ENCODE measurements at places on chromosomes 7 and 10.

DNA sequence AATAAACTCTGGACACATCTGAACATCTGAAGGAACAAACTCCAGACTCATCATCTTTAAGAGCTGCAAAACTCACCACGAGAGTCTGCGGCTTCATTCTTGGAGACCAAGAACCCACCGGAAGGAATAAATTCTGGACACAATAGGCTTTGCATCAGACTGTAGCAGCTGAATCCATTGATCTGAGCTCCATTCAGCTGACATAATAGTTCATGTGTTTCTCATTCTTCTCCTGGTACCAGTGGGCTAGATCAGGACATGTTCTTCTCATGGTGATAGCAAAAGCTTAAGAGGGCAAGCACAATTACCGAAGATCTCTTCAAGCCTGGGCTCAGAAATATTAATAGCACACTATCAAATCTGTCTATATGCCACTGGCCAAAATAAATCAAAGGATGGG is 20.5 kb upstream of the GNAI1 start:
- no peak for DNase-seq

GRCh38 chr10:43230909-43231522 is 35.8 kb downstream of the RASGEF1A start:
- DNase-seq: no peak

DNA sequence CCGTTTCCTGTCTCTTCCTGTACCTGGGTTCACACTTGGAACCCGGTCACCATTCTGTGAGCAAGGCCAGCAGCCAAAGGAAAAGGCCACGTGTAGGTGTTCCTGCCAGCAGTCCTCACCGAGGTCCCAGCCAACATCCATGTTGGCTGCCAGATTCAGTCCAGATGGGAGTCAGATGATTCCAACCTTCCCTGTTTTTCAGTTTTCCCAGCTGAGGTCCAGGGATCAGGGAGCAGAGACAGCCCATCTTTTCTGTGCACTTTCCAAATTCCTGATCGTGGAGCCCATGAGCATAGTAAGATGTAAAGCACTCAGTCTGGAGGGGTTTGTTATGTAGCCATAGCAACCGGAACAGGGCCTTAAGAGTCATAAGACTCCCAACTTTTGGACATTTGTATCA is 3.9 kb upstream of the PVRIG start:
- no peak for DNase-seq

GRCh38 chr10:104580321-104580720 is 60.8 kb upstream of the SORCS3 start:
- DNase-seq: no peak

DNA sequence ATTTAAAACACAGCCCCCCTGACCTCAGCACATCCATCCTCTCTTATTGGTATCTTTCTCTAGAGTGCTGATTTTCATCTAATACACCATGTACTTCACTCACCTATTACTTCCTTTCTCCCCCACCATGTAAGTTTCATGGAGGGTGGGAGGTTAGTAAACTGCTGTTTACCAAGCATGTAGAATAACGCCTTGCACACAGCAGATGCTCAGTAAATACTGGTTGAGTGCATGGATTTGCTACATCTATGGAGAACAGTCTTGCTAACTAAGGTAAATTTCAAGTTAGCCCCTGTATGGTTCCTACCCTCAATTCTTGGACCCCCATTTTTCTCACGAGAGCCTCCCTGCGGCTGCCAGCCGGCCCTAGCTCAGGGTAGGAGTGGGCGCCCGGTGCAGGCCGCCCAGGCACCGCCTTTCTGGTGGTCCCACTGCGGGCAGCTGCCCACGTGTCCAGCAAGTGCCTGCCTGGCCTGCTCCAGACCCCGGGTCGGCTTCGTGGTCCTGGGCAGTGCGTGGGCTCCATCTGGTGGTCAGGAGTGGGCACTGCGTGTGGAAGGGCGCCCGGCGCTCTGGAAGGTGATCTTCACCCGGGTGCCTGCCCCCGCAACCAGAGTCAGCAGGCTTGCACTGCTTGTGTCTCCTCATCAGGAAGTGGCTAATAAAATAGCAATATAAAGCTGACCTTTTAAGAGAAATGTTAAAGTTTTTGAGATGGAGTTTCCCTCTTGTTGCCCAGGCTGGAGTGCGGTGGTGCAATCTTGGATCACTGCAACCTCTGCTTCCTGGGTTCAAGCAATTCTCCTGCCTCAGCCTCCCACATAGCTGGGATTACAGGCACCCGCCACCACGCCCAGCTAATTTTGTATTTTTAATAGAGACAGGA is 63.4 kb upstream of the DNAJB6 start:
- peak; percentile 69 for DNase-seq

GRCh38 chr7:129136887-129137642 is 7.4 kb upstream of the TSPAN33 start:
- DNase-seq: no peak

GRCh38 chr7:522071-522950 is 2.7 kb upstream of the PDGFA start:
- peak; percentile 22 for DNase-seq

DNA sequence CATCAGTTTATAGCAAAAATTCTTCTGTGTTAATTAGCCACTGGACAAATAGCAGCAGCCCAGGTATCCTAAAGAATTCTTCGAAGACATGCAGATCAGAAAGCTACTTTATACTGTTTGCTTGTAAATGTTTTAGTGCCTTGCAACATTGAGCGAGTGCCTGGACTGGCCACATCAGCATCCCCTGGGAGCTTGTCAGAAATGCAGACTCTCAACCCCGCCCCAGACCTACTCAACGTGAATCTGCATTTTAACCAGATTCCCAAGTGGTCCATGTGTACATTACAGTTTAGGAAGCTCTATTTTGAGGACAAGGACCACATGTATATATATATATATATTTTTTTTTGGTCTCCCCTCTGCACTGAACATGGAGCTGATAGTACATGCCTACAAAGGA is 18.5 kb upstream of the PLEKHS1 start:
- DNase-seq: no peak

DNA sequence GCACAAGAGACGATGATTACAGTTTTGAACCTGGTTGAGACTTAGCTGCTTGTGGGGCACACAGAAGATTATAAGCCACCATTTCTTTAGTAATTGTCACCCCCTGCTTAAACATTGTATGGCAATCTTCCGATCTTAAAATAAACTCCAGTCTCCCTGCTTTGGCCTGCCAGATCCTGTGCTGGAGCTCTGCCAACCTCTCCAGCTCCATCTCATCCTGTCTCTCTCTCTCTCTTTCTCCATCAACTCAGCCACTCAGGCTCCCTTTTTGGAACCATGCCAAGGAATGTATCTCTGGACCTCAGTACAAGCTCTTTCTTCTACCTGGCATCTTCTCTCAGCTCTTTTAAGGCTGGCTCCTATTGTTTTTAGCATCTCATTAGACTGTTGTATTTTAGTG is 1053.2 kb downstream of the REEP3 start:
- DNase-seq: no peak

GRCh38 chr7:123872908-123873307 is 27.9 kb downstream of the HYAL4 start:
- DNase-seq: no peak

- no peak for DNase-seq
Observed at GRCh38 chr10:10642189-10642588, 375.5 kb upstream of the CELF2 start.

GRCh38 chr10:20890009-20890408 is 7.1 kb downstream of the NEBL start:
- no peak for DNase-seq

DNA sequence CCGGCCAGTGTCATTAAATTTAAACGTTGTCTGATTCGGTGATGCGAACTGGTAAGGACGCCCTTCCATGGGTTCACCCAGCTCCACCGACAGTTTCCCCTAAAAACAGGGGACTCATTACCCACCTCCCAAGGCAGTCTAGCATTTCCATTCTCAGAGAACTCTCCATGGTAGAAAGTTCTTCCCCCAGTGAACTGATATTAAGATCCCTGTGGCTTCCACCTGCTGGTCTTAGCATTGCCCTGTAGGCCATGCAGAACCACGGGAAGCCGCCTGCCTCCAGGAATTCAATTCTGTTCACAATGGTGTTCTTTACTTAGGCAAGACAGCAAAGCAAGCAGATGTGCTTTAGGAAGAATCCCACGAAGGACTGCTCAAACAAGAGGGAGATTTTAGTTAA is 128.9 kb upstream of the NANOS1 start:
- no peak for DNase-seq

DNA sequence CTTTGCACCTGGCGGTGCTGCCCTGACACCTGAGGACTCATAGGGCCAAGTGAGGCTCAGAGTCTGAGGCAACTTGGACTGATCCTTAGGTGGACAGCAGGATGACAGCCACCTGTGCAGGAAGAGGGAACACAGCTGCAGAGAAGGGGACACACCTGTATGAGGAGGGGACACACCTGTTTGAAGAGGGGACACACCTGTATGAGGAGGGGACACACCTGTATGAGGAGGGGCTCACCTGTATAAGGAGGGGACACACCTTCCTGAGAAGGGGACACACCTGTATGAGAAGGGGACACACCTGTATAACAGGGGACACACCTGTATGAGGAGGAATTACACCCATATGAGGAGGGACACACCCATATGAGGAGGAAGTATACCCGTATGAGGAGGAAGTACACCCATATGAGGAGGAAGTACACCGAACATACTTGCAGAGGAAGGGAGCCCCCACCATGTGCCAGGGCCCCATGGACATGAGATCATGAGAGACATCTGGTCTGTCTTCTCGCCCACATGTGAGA is 285.9 kb downstream of the ADARB2 start:
- DNase-seq: no peak

DNA sequence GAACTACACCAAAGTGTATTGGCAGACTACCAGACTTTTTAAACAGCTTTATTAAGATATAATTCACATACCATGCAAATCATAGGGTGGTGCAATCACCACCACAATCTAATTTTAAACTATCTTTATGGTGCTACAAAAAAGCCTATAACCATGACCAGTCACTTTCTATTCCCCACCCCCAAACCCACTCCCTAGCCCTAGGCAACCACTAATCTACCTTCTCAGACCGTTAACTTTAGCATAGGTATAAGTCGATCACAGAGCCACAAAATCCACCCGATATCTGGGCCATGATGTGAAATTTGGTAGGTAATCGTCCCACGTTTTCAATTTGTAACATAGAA is 536 bp upstream of the POM121 start:
- no peak for DNase-seq

DNA sequence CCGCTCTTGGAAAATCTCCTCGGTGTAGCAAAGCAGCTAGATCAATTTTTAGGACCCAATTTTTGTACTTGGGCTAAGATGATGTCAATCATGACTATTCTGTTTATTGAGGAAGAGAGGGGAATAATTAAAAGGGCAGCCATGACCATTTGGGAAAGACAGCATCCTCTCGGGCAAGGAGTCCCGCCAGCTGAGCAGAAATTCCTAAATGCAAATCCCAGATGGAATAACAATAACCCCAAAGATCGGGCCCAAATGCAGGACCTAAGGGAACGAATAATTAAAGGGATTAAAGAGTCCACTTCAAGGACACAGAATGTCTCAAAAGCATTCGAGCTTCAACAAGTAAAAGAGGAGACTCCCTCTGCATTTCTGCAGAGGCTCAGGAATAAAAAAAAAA is 18.7 kb downstream of the COL17A1 start:
- no peak for DNase-seq

DNA sequence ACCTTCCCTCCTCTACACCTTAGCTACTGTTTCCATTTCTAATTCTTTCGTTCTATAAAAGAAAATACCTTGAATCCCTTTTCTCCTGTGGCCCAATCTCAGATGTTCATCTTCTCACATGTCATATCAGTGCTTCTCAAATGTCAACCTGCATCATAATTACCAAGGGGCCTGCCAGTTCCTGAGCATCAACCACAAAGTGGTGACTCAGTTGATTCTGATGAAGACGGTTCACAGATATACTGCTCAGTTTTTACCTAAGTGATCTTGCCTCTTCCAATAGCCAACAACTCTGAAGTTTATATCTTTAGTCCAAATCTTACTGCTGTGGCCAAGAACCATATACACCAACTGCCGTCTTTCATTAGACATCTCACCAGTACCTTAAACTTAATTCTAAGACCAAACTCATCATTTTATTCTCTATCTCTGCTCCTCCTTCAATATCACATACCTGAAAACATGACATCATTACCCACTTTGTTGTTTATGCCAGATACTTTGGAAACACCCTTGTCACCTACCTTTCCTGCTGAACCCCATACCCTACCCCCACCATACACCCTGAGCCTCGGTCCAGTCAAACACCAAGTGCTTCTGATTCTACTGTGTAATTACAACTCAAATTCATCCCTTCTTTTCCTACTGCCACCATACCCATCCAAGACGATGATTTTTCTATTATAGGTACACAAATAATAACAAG is 115.5 kb downstream of the LMBR1 start:
- DNase-seq: no peak

- DNase-seq: peak; percentile 6
Observed at GRCh38 chr10:90911133-90912051, 9.5 kb downstream of the ANKRD1 start.

GRCh38 chr10:116766837-116767634 is 24.7 kb upstream of the HSPA12A start:
- no peak for DNase-seq

DNA sequence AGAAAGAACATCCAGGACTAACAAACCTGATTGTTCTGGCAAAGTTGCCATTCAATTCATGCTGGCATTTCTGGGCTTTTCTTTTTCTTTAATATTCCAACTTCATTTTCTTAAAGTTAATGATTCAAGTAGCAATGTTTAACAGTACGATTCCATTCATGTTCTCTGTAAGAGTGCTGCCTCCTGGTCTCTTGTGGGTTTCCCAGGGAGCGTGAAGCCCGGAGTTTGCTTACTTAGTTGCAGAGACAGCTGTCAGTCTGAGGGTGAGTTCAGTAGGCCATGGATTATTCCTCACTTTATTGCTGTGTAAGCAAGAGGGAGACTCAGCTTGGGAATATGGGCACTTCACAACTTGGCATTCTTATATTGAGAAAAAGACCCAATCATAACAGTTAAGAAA is 142.2 kb downstream of the TWIST1 start:
- DNase-seq: no peak

DNA sequence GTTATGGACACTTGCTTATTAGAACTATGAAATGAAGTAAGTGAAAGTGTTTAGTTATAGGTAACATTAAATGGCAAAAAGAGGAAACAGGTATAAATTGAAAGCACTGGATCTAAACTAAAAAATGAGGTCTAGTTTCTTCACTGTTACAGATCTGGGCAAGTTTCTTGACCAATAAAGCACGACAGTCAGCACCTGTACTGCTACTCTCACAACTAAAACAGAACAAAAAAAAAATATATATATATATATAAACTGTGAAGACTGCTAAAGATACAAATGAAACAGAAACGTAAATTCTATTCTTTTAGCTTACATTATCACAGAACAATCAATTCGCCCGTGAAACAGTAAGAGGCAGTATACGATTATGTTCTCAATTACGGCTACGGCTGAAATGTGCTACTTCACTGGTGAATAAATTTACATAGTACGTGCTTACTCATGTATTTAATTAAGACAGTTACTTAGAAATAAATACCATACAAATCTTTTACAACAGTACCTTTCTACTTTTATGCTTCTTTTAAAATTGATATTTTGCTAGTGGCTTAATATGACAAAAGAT is 4.2 kb downstream of the AHR start:
- no peak for DNase-seq

- DNase-seq: no peak
Observed at GRCh38 chr7:24054236-24054635, 229.8 kb upstream of the NPY start.

All from stimulated activated CD4-positive, alpha-beta T cell treated with anti-CD3 and anti-CD28 coated beads, Interleukin-4, amount 100 ng/mL, for 1 hour (primary cell).